ENCODE measurements at places on chromosomes 2 and 18.

GRCh38 chr2:101152272-101153076 lies 1.3 kb upstream of the TBC1D8 start:
- peak; percentile 84 for DNase-seq

DNA sequence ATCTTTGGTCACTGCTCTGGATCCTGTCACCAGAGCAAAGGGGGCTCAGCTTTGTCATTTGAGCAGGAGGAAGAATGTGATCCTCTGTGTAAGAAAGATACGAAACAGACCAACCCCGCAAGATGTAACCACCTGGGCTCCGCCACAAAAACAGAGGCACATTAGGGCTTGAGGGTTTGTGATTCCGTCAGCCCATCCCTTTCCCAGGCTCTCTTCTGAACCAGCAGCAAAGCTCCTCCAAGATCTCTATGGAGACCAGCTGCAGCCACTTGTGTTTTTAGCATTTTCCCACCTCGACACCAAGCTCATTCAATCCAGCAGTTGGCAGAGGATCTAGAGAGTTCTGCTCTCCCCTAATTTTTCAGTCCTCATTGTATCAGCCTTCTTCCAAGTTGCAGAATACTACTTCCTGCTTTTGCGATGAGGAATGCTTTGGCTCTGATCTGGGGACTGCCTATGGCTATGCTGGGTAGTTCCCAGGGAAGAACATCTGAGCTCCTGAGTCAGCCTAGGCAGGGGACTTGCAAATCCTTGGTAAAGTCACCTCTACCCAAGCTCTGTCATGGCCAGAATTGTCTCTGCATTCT lies 139.6 kb upstream of the RAB12 start:
- DNase-seq = no peak

DNA sequence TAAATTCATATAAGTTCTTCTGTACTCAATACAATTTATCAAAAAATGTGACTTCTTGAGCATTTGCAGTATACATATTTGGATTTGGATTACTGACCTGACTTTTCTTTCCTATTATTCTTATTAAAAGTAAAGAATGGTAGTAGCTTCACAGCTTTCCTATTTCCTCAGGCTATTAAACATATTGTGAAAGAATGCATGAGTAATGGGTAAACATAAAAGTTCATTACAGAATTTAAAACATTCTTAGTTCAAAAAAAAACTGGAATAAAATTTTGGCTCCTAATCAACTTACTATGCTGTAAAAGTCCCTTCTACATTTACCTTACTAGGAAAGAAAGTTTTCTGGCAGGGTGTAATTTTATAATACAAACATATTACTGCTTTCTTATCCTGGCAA lies 27.3 kb upstream of the C2orf66 start:
- no peak for DNase-seq

DNA sequence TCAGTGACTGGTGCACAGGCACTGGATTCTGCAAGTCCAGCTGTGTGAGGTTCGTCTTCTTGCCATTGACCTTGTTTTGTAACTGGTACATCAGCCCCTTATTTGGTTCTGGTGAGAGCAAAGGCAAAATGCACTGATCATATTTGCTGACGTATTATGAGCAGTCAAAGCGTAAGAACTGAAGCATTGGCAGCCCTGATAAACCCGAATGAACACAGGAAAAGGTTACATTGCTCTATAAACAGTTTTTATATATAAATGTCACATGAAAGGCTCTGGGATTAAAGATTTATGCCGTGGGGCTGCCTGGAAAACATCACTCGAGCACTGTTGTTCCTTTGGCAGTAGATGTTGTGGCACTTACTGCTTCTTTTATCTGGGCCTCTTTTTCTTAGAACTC lies 167.9 kb downstream of the IRS1 start:
- DNase-seq = no peak

DNA sequence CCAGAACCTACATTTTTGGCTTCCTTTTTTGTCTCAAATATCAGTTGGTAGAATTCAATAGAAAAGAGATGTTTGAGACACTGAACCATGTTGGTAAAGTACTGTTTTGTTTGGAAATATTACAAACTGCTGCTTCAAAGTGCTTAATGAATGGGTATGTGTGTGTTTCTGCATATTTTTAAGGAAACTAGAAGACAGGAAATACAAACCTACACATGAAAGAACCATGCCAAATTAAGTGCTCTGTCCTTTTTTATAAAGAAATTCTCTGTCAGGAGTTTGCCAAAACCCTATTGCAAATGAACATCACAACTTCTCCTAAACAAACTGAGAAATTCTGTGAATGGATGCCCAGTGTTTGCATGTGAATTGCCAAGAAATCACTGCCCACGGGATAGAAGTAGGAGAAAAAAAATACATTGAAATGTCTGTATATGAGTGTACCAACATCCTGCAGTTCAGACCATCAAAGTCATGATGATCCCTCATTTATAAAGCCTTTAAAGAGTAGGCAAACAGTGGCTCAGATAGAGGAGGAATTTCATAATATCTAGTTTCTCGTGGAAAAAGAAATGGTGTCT lies 69.6 kb upstream of the RND3 start:
- DNase-seq = no peak

- DNase-seq = peak; percentile 68
Measured at GRCh38 chr2:229296016-229296415, 24.9 kb upstream of the PID1 start.

GRCh38 chr2:227464361-227464760 lies 7.6 kb upstream of the AGFG1 start:
- DNase-seq = no peak

DNA sequence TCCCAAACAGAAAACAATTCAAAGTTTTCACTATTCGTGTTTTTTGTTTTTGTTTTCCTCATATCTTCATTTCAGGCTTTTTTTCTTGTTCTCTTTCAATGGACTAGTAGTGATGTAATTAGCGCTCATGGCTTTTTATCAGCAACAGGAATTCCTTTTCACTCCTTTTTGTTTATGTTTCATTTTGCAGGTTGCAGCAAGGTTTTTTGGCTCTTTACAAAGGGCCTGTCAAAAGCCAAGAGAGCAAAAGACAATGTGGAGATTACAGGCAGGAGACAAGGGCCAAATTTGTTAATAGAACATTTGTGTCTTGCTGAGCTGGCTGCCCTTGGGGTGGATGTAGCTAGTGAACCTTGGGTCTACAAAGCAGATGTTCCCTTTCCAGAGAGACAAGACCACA lies 467.4 kb upstream of the CDH20 start:
- no peak for DNase-seq

DNA sequence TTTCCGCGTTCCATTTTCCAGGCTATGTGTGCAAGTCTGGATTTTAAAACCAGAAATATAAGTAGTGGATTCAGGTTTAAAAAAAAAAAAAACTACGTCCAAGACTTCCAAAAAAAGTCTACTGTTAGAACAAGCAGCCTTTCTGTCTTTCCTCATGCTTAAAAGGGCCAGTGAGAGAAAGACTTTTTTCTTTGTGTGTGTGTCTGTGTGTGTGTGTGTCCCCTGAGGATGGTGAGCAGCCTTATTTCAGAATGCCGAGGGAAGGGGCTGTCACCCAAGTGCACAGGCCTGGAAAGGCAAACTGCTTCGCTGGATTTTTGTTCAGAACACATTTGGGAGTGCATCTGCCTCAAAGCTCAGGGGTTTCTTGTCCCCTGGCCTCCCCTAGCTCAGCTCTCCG lies 98.8 kb downstream of the ZBTB7C start:
- no peak for DNase-seq

- DNase-seq = peak; percentile 84
Measured at GRCh38 chr18:23243178-23243577, 107.9 kb downstream of the CABLES1 start.

GRCh38 chr2:133500917-133501316 lies 67.3 kb downstream of the NCKAP5 start:
- no peak for DNase-seq

DNA sequence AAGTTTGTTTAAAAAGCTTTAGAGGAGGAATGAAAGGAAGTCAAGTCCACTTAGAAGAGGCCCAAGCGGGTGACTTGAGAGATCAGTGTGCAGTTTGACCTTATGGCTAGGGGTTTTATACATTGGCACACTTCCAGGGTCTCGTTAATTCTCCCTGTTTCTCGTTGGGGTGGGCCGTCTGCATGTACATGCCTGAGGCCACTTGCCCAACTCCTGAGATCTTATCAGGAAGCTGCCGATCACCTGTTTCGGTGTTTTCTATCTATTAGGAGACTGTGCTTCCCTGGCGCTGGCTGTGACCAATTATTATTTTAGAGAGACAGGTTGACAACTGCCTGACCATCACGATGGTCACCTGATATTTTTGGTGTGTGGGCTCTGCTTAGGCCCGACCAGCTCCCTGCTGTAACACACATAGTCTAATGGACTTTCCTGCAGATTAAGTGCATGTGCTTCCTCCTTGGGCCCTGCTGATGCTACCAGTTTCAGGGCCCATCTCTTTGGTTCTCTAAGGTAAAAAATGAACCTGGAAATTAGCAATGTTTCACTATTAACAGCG lies 31.0 kb upstream of the MSH6 start:
- no peak for DNase-seq

DNA sequence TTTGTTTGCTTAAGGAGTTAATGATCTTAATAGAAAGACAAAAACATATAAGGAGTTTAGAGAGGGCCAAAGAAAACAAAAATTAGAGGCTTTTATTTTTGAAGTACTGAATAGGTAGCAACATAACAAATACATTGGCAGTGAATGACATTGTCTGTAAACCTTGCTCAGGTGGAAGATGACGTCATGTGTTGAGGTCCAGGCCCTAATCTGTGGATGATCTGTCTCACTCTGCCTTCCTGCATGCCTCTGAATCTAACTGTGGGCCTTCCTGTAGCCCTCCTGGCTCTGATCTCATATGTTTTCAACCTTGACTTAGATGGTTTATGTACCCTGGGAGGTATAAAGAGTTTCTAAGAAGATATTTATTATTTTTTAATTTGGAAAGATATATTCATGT lies 58.1 kb upstream of the DYNAP start:
- DNase-seq = no peak

DNA sequence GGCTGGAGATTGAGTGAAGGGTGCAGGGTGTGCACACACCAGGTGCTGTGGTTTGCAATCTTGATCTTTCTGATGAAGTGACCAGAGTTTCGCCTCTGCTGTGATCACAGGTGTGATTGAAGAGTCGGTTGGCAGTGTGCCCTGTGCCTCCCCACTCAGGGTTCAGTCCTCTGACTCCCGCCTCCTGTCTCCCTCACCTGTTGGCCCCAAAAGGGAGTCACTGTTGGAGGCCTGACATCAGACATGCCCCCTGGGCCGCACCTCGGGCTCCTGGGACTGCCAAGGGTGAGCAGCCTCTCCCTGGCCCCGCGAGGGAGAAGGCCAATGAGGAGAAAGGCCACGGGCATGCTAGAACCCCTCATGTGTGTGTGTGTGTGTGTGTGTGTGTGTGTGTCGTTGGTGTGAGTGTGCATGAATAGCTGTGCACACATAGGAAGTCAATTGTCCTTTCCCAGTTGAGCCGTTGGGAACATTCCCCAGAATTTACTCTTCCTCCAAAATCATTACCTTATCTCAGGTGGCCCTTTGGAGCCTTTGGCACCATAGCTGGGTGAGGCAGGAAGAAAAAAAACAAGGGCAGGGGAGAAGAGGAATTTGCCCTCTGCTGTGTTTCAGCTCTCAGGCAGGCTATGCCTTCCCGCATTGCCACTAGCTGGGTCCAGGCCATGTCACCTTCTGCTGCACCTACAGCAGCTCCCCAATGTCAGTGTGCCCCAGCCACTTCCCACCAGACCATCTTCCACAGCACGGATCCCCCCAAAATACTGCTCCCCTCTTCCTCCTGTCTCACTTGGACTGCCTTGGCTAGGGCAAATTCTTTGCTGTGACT lies 78.1 kb upstream of the LAPTM4A start:
- DNase-seq = no peak

- DNase-seq = no peak
Measured at GRCh38 chr2:180924063-180924462, 56.3 kb upstream of the UBE2E3 start.

GRCh38 chr2:63891488-63892030 lies 49.9 kb downstream of the UGP2 start:
- no peak for DNase-seq

GRCh38 chr2:28589746-28590463 lies 94.0 kb downstream of the PLB1 start:
- DNase-seq = no peak

GRCh38 chr2:145655165-145655765 lies 1135.3 kb upstream of the ZEB2 start:
- no peak for DNase-seq

DNA sequence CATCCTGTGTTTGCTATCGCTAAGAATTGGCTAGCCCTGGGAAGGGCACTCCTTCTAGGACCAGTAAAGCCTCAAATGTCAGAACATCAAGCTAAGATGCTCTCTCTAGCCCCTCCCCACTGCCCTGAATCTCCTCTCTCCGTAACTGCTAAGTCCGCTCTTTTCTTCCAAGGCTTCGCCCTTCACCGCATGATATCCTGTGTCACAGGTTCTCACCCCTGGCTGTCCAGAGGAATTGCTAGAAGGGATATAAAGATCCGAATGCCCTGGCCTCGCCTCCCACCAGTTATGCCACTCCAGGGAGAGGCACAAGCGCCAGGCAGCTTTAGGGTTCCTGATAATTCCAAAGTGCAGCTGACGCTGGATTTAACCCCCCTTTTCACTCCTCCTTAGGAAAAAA lies 17.1 kb upstream of the GPR45 start:
- DNase-seq = no peak

GRCh38 chr2:158144914-158145625 lies 43.4 kb downstream of the UPP2 start:
- no peak for DNase-seq

- no peak for DNase-seq
Measured at GRCh38 chr2:211174021-211174420, 617.6 kb downstream of the CPS1 start.

- no peak for DNase-seq
Measured at GRCh38 chr2:218281449-218281848, 10.9 kb downstream of the TMBIM1 start.

- no peak for DNase-seq
Measured at GRCh38 chr2:28586867-28587266, 91.0 kb downstream of the PLB1 start.

GRCh38 chr2:229153267-229153666 lies 117.8 kb downstream of the PID1 start:
- DNase-seq = no peak

- DNase-seq = no peak
Measured at GRCh38 chr2:220665108-220665471, 907.0 kb downstream of the EPHA4 start.

DNA sequence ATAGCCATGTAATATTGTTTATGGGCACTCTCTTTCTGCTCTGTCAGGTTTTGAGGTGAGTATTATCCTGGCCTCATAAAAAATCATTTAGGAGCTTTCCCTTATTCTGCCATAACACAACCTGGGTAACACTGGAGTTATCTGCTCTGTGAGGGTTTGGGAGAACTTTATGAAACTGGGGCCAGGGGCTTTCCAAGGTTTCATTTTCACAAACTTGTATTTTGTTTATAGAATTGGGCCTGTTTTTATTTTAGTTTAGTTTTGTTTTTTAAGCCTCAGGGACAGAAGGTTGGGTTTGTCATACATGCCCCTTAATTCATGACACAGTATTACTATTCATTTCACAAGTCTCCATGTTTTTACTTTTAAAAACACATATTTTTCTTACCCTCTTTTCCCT lies 83.5 kb downstream of the IRS1 start:
- no peak for DNase-seq

DNA sequence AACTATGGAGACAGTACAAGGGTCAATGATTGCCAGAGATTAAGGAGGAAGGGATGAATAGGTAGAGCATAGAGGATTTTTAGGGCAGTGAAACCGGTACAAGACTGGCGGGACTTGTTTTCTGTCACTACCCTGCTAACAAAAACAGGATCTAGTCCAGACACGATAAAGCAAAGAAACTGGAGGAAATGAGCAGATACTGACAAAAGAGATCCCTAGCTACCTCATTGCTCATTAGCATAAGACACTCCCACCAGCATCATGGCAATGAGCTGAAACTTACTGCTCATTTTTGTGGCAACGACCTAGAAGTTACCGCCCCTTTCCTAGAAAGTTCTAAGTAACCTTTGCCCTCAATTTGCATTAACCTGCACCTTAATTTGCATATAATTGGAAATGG lies 131.2 kb downstream of the ETAA1 start:
- DNase-seq = no peak

All from suppressor macrophage (primary cell).